Dermis lymphatic vessel endothelial cell (primary cell): ENCODE measurements at places on chromosomes 3 and 15. TPM values are rescaled to one million over a fixed set of nuclear protein-coding genes. Genes with fewer than 3 reads are reported as not detected.

Gene LIPH
- total RNA-seq: under 0.01 and 0.11 TPM in 2 replicates

Gene SEC11A
- total RNA-seq: 325 and 365 TPM in 2 replicates

Gene FMN1
- under 0.01 and 0.11 TPM in 2 replicates for total RNA-seq

Gene SYNPR
- not detected in 2 replicates for total RNA-seq

Gene THBS1
- 2,941 and 6,983 TPM in 2 replicates for total RNA-seq

Gene FBXO45
- 12.5 and 21.7 TPM in 2 replicates for total RNA-seq

Gene MKRN3
- total RNA-seq: under 0.01 and 0.65 TPM in 2 replicates

Gene PLOD2
- total RNA-seq: 52.7 and 99.7 TPM in 2 replicates

Gene XCR1
- not detected in 2 replicates for total RNA-seq
